ENCODE measurements at places on chromosomes 11 and 22.
A peak's percentile ranks its signal among the peaks of the same experiment; 100 is the strongest.

- DNase-seq, result peak; percentile 49
Measured at GRCh38 chr11:118438314-118438931, 2.1 kb downstream of the KMT2A start.

DNA sequence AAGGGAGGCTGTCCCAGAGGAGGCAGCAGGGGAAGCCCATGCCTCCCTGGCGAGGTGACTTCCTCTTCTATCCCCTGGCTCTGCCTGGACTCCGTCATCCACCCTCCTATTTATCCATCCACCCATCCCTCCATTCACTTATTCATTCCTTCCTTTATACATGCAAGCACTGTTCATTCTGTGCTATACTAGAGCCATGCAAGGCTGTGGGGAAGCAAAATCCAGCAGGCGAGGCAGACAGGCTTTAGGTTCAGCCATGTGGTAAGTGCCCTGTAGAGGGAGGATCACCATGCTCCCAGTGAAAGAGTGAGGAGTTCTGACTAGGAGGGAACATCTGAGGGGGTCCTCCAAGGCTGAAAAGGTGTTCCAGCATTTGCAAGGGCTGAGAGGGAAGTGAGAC lies 1.2 kb upstream of the NAALADL1 start:
- no peak for DNase-seq

GRCh38 chr22:38026130-38027111 lies 30.8 kb upstream of the PICK1 start:
- DNase-seq, result no peak

DNA sequence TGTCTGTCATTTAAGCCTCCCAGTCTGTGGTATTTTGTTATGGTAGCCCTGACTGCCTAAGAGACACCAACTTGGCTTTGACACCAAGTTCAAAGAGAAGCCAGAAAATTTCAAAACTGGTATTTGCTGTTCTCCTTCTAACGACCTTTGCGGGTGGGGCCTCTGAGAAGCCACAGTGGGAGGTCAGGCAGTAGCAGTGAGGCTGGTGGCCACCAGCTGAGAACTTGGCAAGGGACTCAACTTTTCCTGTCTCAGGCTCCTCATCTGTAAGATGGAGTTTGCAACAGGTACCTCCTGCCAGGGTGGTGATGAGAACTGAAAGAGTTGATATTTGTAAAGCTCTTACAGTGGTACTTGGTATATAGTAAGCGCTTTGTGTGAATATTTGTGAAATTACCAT lies 183.4 kb downstream of the BCR start:
- DNase-seq, result no peak

DNA sequence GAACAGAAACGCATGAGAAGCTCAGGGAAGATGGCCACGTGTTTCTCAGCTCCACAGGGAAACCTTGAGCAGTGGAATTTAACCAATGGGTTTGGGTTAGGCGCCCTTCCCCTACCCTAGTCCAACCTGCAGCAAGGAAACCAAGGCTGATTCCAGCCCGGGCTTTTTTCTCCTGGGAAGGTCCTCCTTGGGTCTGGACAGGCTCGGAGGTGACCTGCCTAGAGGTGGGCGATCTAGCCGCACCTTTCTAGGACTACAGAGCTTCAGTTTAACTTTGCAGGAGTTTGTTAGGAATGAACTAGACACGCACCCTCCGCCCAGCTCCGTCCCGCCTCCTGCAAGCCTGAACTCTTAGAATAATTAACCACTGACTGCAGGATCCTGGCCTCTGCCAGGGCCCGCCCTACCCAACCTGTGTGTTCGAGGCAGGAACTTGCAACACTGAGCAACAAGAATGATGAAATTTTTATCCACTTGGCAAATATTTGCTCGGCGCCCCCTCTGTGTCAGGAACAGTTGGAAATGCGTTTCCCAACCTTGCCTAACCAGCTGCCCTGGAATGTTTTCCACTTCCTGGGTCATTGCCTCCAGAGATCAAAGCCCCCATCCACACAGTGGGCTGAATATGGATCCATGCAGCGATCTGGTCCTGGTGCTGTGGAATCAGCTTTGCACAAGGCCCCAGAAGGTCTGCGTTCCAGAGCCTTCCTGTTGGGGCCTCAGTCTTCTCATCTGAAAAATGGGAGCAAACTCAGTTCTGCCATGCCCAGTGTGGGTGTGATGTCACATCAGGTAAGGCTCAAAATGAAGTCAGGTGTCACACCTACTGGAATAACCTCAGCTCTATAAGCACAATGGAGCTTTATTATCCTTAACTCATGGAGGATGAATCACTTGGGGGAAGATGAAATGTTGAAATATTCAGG lies 13.3 kb downstream of the MPST start:
- peak; percentile 50 for DNase-seq
